Endothelial cell of umbilical vein (primary cell): ENCODE measurements at places on chromosomes 3 and 15.

DNA sequence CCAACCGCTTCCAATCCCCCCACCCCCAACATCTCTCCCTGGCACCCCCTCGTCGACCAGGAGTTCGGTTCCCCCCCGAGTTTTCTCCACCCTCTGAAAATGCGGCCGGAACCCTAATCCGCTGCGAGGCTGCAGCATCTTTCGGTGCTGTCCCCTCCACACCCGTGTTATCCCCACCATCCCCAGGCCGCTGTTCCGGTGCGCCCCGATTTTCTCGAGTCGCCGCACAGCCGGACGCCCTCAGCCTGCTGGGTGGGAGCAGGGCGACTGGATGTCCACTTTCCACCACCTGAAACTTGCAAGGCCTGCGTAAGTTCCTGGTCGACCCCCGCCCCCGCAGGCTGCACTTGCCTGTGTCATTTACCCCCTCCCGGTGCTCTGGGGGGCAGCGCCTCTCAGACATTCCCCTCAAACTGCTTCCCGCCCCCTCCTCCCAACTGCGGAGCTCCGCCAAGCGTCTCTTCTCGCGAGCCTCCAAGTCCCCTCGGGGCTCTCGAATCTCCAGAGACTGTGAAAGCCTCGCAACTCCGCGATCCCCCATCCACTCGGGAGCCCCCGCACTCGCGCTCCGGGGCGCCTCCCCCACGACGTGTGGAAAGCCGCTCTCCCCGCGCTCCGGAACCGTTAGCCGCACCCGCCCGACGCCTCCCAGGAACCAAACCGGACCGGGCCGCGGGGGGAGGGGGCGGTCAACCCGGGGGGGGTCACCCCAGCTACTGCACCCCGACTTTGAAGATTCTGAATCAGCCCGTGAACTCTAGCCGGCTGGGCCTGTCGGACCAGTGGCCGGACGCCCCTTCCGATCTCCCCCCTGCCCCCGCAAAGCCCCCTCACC is 566 bp downstream of the ETV5 start:
- peak; percentile 64 for DNase-seq

- no peak for DNase-seq
These were observed 112.0 kb downstream of the SCAPER start for GRCh38 chr15:76793162-76793561.

DNA sequence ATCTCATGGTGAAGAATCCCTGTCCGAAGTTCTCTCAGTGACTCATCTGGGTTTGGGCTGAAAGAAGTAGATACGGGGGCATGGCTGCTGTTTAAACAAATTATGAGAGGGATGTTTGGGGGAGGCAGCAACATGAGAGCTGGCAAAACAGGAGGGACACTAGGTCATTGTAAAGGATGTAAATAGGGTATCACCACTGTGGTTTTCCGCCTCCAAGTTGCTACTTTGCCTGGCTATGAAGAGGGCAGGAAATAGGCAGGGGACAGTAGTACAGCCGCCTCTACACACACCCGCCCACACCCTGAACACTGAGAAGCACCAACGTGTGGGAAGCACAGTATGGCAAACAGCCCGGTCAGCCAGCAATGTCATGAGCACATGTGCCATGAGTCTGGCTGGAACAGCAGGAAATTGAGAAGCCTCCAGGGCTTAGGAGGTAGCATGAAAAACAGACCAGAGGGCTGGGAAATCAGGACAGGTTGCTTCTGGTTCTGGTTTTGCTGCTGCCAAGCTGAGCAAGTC is 17.1 kb downstream of the HEXA start:
- DNase-seq, result peak; percentile 59

GRCh38 chr15:49962044-49962602 is 156.9 kb downstream of the ATP8B4 start:
- DNase-seq, result no peak

- no peak for DNase-seq
These were observed 48.5 kb upstream of the SLC12A8 start for GRCh38 chr3:125261031-125261430.

DNA sequence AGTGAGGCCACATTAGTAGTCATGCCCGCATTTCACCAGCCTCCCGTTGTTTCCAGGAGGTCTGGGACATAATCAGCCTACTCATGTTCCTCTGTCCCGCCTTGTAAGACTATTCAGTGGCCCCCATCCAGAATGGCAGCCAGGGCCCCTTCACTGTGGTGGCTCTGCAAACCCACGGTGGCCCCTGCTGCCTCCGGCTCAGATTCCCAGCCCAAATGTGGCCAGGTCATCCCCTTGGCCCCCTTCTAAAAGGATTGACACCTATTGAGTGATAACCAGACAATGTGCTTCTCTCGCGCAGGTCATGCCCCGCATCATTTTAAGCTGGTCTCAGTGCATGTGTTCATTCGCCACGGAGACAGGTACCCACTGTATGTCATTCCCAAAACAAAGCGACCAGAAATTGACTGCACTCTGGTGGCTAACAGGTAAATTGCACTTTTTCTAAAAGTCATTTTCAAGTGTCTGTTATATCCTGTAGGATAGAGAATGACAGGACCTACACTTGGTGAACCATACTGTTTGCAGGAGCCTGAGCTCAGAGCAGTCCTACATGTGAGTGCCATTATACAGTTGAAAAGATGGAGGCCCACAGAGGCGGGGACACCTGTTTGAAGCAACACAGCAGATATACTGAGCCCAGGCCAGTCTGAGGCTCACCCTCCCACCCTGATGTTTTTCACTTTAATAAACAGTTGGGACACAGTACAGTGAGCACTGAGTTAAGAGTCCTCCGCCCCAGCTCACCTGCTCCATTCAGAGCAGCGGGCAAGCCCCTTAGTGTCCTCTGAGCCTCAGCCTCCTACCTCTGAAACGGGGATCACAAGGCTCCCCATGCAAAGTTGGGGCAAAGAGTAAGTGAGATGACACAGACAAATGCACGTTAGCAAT is 47.7 kb downstream of the PXYLP1 start:
- DNase-seq, result no peak

GRCh38 chr15:40328176-40328575 is 4.7 kb downstream of the INAFM2 start:
- peak; percentile 39 for DNase-seq

DNA sequence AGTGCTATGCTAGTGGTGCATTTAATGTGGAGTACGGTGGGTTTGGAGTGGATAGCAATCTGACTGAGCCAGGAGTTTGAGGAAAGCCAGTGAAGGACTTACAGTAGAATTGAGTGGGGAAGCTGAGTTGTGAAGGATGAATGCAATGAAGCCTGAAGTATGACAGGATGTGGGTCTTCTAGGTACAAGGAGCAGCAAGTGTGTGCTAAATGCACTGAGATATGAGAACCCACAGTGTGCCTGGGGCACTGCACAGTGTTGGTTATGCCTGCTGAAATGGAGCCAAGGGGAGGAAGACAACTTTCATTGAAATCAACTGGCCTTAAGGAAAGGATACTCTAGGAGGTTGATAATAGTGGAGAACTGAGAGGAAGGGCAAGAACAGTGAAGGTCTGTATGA is 105.5 kb upstream of the MRPL3 start:
- no peak for DNase-seq

DNA sequence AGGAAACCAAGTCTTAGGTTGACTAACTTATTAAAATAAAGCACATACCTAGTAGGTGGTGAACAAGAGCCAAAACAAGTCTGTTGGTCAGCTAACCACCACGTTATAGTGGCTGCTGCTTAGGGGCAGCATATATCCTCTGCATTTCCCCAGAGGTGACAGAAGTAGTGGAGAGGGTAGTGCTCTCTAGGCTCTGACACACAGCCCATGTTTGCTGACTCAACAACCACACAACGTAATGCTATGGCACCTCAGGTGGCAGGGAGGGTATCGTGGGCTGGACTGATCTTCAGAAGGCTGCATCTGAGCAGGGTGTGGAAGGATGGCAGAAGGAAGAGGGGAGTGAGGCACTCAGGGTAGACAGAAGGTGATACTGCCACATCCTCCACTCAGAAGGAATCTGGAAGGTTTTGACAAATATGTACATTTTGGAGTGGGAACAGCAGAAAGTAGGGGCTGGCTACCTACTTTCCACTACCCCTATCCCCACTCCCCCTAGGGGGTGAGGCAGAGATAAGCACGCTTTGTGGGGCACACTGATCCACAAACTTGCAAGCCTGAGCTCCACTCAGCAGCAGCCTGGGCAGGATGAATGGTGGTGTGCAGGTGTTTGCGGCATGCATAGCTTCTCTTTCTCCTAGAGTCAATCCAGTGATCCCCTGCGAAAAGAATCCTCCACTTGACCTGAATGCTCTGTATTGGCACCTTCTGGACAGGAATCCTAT is 178.1 kb downstream of the RORA start:
- no peak for DNase-seq

- DNase-seq, result no peak
These were observed 39.7 kb upstream of the GLCE start for GRCh38 chr15:69120732-69121131.

DNA sequence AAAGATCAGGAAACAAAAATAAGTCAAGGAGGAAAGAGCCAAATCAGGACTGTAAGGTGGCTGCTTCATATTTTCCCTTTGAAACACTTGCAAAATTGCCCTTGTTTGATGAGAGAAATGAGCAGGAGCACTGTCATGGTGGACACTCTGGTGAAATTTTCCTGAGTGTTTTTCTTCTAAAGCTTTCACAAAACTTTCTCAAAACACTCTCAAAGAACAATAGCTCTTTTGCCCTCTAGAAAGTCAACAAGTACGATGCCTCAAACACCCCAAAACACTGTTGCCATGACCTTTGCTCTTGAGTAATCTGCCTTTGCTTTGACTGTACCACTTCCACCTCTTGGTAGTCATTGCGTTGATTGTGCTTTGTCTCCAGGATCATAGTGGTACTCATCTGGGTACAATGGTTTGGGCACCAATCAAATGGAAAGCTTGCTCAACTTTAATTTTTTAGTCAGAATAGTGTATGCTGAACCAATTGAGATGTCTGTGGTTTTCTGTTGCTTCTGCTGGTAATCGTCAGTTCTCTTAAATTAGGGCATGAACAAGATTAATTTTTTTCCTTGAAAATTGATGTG is 13.2 kb upstream of the MITF start:
- DNase-seq, result no peak

DNA sequence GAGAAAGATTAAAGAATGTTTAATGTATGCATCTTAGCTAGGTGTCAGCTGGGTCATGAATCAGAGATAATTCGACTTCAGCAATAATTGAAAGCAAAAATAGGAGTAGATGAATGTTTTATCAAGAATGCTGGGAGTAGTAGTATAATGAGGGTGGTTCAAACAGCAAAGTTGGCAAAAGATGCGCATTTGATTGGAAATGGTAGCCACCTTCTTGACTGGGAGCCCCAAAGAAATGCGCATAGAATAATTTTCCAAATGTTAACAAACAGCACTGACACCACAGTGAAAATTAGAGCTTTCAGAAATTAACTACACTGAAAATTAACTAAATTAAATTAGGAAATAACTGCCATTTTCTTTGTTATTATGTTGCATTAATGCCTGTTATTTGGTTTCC is 195.8 kb downstream of the TUSC7 start:
- DNase-seq, result no peak

- DNase-seq, result no peak
These were observed 150.2 kb downstream of the GSK3B start for GRCh38 chr3:119944091-119944490.

DNA sequence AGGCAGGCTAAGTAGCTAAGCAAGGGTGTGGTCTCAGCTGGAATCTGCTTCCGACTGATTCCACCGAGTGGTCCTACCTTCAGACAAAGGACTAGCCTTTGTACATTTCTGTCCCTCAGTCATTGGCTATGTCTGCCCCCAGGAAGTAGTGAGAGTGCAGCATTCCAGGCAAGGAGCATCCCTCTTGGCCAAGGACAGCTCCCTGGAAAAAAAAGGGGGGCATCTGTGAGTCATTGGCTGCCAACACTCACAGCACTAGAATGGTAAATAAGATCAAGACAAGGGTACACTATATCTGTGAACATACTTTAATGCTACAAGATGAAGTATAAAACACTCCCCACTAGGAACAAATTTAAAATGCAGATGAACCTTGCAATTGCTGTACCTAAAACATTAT is 66.8 kb downstream of the STAC start:
- no peak for DNase-seq

GRCh38 chr15:31320022-31320421 is 6.6 kb upstream of the KLF13 start:
- DNase-seq, result no peak

DNA sequence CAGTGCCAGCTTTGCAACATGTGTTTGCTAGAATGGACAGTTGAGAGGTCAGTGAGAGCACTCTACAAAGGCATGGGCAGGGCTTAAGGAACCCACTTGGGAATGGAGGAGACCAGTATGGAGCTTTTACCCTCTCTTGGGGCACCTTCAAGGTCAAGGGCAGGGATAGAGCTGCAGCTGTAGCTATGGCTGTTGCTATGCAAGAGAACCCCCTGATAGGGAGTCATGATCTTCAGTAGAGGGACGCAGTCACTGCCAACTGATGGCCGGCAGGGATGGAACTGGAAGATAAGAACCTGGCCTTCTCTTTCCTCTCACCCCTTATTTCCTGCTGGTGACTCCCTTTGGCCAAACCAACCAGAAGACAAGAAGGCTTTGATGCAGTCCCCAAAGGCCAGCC is 40.3 kb downstream of the THSD4 start:
- DNase-seq, result no peak
